Left cardiac atrium (tissue), 4 donors: ENCODE measurements at places on chromosomes 4 and X.

DNA sequence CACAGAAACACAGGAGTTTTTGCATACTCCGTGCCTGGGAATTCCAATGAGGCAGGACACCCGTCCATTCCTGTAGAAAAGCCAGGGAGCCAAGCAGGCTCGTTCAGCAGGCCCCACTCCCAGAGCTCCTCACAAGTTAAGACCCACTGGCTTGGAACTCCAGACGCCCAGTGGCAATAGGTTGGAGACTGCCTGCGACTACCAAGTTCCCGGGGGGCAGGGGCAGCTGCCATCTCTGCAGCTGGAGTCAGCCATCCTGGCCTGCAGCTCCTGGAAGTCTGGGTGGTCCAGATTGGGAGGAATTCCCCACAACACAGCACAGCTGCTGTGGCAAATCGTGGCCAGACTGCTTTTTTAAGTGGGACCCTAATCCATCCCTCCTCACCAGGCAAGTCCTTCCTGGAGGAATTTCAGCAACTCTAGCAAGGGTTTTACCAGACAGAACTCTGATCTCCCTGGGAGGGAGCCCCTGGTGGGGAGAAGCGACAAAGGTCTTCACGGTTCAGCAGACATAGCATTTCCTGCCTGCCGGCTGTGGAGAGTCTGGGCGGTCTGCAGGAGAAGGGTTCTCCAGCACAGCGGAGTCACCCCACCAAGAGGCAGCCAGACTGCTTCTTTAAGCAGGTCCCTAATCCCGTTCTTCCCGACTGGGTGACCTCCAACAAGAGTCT, 231.9 kb downstream of the STPG2 start:
- no peak for DNase-seq

- DNase-seq = no peak
These were observed 180.5 kb downstream of the ADAMTS3 start for GRCh38 chr4:72388521-72388920.

DNA sequence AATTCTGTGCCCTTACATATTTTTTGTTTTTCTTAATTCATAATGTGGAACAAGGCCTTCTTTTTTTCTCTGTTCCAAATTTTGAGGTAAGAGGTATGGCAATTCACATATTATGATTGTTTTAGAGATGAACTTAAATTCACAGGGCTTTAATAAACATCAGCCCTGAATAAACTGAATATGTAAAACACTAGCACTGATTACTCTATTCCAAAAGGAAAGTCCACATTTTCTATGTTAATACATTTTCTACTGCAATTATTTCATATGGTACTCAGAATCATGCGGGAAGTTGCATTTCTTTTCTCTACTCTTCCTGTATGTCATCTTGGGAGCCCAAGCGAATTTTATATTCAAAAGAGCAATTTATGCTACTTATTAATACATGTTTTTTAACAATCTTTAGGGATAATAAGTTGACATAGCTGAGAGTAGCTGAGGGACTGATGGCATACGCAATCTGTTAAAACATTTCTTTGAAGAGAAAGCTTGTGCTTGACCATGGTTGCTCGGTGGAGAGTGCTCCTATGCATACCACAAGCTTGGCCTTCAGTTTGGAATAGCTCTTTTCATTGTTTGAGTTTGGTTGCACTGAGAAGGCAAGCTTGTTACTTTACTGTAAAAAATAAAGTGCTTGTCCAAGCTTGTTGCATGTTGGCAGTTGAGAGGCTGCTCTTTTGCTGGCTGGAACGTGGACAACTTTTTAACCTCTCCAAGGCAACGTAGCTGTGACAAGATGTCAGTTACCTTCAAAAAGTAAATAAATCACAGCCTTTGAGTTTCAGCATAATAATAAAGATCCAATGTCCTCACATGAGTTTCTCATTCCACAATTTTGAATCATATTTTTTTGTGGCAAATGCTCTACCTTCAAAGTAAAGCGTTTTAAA, 196.3 kb upstream of the SPRY1 start:
- no peak for DNase-seq

DNA sequence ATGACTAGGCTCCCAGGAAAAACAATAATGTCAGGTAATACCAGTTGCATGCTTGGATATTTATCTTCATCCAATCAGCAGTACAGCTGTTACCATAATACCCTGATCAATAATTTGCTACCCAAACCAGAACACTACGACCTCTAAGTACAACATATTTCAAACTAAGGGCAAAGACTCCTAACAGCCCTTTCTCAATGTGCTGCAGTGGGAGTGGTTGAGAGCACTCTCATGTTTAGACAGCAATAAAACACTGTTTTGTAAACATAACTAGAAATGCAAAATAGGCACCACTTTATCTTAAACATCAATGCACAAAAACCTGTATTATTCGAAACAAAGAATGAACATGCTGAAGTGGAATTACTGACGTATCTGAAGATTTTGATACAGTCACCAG, 28.9 kb downstream of the PPARGC1A start:
- no peak for DNase-seq
